Effector memory CD4-positive, alpha-beta T cell (primary cell): ENCODE measurements at places on chromosomes 3 and 15.

DNA sequence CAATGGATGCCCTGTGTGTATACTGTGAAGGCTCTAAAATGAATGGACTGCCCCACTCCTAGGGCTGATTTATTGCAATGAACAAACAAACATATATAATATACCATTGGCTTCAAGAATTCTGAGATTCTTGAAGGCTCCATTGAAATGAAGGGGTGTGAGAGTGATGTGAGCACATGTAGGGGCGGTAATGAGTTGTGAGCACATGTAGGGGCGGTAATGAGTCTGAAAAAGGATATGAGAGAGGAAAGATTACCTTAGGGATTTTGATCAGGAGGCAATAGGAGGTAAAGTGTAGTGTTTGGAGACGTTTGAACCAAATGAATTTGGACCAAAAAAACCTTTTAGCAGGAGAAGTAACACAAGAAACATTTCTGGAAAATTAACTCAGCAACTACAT is 3.7 kb downstream of the FAM162A start:
- no peak overlapping the region for H3K27ac ChIP-seq
- H3K4me3 ChIP-seq: no peak overlapping the region
- H3K36me3 ChIP-seq: no peaks in the 10 kb centered on the region
- peaks cover 6% of the 10 kb centered on the region for H3K4me1 ChIP-seq

GRCh38 chr15:91491101-91491950 is 362.2 kb upstream of the SLCO3A1 start:
- no peak overlapping the region for H3K4me3 ChIP-seq
- no peaks in the 10 kb centered on the region for H3K27me3 ChIP-seq
- DNase-seq: no peak
- no peak overlapping the region for H3K27ac ChIP-seq
- no peaks in the 10 kb centered on the region for H3K36me3 ChIP-seq

DNA sequence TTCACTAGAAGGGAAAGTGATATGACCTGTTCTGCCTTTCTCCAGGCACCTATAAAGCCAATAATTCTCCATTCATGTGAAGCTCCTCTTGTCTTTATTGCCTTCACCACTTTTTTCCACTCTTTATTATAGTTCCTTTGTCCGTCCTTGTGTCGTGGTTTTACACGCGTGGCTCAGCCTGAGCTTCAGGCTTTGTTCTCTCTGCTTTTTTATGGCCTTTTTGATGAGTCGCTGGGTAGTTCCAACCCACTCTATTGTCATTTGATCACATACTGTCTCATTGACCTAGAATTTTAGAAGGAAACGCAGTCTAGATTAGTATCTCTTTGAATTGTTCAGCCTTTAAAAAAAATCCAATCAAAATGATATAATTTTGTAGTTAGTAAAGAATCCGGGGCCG is 403.2 kb downstream of the PTPRG start:
- no peak overlapping the region for H3K27ac ChIP-seq
- H3K4me3 ChIP-seq: no peak overlapping the region
- no peak for DNase-seq

- no peak overlapping the region for H3K27ac ChIP-seq
- no peaks in the 10 kb centered on the region for H3K36me3 ChIP-seq
- DNase-seq: no peak
- no peak overlapping the region for H3K4me3 ChIP-seq
Observed at GRCh38 chr3:107068980-107069379, 308.3 kb upstream of the CCDC54 start.

DNA sequence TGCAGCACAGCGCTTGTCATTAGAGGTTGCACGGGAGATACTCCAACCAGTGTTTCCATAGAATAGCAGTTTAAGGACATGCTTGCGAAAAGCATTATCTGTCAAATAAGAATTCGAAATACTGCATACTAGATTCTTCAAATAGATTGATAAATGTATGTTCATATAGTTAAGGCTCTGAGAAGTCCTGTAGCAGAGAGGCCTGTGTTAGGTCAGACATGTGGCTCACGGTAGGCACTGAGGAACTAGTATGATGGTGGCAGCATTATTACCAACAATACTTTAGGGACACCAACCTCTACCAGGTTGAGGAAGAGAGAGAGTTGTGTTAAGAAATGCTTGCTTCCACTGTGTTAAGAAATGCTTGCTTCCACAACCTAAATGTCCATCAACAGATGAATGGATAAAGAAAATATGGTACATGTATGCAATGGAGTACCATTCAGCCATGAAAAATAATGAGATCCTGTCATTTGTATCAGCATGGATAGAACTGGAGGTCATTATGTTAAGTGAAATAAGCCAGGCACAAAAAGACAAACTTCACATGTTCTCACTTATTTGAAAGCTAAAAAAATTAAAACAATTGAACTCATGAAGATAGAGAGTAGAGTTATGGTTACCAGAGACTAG is 14.9 kb downstream of the MTMR14 start:
- DNase-seq: no peak
- H3K4me3 ChIP-seq: no peak overlapping the region
- no peak overlapping the region for H3K27ac ChIP-seq
- no peaks in the 10 kb centered on the region for H3K27me3 ChIP-seq
